ENCODE measurements at places on chromosomes 2 and 18.

- DNase-seq, result no peak
These were observed 188.9 kb upstream of the FAM98A start for GRCh38 chr2:33788044-33788443.

DNA sequence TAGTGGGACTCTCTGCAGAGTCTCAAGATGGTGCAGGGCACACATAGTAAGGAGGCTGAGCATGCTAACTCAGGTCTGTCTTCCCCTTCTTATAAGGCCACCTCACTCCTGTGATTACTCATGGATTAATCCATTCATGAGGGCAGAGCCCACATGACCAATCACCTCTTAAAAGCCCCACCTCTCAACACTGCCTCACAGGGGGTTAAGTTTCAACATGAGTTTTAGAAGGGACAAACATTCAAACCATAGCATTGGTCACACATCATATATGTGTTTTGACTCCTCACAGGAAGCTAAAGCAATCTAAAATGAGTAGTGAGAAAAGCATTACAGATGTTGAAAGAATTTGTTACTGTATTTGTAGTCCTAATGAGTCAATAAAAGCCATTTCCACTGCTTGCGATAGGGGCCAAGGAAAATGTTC lies 57.5 kb downstream of the DTNA start:
- DNase-seq, result no peak

DNA sequence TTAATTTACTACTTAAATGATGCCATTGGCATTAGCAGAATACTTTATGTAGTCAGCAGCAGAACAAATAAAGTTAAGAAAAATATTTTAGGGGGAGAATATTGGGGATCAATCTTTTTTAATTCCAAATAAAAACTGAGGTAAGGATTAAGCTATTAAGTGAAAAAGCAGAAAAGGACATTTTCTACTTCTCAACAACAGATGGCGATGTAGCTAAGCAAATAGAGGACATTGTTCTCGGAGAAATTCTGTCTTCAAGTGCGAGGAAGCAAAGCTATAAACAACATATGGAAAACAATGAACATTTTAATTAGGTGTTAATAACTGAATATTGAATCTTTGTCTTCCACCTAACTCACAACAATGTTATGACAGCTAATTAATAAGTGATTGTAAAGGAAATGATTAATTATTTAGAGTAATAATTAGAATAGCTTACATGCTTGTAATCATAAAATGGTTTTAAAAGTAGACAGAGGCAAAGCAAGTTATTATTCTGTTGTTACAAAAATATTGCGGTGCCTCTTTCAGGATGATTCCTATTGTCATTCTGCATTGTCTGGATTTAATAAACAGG lies 32.9 kb upstream of the CCDC93 start:
- no peak for DNase-seq

- no peak for DNase-seq
These were observed 437.4 kb downstream of the MEIS1 start for GRCh38 chr2:66872081-66872985.

DNA sequence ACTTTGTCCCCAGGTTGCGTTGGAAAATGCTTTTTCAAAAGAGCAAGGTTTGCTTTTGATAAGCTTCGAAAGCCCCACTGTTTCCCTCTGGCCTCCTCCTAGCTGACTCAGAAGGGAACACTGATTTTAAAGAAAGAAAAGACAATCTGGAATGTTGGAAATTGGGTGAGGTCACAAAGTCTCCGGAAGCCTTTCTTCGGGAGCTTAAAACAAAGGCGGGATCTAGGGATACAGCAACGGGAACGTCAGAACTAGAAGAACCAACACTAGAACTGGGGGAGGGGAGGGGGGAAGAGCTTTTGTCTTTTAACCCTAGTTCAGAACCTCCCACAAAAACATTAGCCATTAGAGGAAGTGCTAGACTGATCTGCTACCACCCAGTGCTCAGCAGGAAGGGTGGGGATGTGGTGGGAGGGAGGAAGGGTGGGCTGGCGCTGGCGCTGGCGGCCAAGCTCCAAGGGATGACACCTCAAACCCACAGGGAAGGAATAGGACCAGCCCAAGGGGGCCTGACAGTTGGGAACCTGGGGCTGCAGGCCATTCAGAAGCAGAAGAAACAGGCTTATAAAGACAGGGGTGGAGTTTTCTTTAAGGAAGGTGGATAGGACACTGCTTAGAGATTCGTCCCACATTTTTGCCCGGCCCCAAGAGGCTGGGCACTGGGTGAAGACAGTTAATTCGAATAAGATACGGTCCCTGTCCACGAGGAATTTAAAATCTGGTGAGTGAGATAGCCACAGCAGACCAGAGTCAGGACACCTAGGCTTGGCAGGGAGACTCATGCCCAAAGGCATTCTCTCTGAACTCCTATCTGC lies 1.7 kb downstream of the TMSB10 start:
- DNase-seq, result no peak

DNA sequence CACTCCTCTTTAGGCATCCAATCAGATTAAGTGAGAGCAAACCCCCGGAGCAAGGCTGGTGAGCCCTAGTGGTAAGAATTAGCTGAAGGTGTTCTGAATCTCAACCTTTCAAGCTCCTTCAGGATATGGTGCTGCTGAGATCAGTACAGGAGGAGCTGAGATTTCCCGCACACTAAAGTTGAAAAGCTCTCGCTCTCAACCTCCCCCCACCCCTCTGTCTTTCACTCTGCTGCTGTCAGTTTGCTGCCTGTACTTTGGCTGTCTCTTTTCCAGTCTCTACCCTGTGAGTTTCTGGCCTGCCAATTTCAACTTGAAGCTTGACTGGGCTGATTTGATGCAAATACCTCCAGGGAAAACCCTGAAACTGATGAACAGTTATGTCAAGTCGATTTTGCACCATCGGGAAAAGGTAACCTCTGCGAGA lies 15.7 kb downstream of the ZEB2 start:
- DNase-seq, result no peak

- DNase-seq, result no peak
These were observed 9.5 kb downstream of the CXCR4 start for GRCh38 chr2:136108463-136108862.

GRCh38 chr18:28999726-29000125 lies 822.8 kb upstream of the CDH2 start:
- DNase-seq, result no peak

GRCh38 chr2:74689671-74690070 lies 35.6 kb downstream of the SEMA4F start:
- DNase-seq, result no peak

GRCh38 chr2:128347701-128348539 lies 29.3 kb upstream of the HS6ST1 start:
- peak; percentile 61 for DNase-seq

DNA sequence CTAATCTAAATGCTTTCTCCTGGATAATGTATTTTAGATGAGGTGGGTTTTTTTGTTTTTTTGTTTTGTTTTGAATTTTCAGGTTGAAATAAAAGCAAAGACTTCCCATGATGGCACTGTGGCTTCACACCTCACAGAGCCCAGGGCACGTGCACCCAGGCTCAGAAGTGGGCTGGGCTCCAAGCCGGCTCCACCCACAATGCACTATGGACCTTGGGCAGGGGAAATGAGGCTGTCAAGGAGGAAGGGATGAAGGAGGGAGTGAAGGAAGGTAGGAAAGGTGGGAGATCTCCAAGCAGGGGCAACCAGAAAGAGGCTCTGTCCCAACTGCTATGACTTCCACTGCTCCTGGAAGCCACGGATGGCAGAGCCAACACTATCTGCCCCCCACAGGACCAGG lies 60.4 kb downstream of the BIN1 start:
- DNase-seq, result no peak

GRCh38 chr2:131026919-131027318 lies 66.3 kb downstream of the FAM168B start:
- no peak for DNase-seq

GRCh38 chr18:46719388-46719787 lies 37.5 kb downstream of the ST8SIA5 start:
- no peak for DNase-seq

- DNase-seq, result no peak
These were observed 363.3 kb upstream of the TFPI start for GRCh38 chr2:187917535-187917934.

DNA sequence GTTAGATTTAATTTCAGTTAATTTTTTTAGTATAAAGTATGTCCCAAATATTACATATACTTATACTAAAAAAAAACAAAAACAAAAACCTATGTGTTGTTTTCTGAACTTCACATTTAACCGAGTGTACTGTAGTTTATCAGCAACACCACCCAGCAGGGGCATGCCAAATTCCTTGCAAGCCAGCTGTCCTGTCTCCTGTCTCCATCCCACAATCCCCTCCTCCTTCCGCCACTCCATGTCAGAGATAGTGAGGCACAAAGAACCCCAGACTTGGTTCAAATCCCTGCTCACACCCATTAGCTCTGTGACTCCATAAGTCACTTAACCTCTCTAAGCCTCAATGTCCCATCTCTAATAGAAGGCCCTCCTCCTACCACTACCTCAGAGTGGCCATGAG lies 9.4 kb downstream of the CHST10 start:
- DNase-seq, result no peak

GRCh38 chr2:54429811-54430551 lies 26.1 kb upstream of the SPTBN1 start:
- DNase-seq, result no peak

DNA sequence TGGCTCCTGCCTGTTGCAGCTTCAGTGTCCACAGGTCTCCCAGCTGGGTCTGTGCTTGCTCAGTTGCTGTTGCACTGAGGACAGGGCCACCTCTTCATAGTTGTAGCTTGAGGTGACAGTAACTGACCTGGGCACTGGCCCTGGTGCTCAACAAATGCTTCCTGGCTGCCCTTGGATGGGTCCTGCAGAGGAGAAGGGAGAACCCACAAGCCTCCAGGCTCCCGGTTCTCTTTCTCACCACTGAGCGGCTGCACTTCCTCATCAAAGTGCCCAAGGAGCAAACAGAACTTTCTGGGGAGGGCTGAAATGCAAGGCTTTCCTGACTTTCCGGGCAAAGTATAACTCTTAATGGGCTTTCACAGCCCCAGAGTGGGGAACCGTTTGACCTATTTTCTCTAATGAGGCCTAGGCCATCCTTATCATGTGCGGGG lies 38.7 kb downstream of the LCT start:
- no peak for DNase-seq

Measured in hippocampal formation (tissue), 2 donors.